ENCODE measurements at places on chromosomes 5 and 9. TPM values are rescaled to one million over a fixed set of nuclear protein-coding genes. Genes with fewer than 3 reads are reported as not detected.

DNA sequence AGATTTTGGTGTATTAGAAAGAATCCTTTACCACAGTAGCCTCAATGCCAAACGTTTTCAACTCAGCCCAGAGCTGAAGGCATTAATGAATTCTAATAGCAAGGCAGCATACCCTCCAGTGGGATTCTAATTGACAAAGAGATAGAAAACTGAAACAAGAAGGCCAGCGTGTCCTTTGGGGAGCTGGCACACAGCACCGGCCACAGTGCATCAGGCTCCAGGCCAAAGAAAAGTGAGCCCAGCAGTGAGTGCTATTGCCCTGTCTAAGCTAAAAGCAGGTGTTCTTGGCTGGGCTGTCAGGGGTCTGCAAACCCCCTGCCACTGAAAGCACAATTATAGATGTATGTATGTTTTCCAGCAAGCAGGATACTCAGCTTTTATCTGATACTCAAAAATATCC is 40.4 kb downstream of the PPIC start:
- no peak for DNase-seq

DNA sequence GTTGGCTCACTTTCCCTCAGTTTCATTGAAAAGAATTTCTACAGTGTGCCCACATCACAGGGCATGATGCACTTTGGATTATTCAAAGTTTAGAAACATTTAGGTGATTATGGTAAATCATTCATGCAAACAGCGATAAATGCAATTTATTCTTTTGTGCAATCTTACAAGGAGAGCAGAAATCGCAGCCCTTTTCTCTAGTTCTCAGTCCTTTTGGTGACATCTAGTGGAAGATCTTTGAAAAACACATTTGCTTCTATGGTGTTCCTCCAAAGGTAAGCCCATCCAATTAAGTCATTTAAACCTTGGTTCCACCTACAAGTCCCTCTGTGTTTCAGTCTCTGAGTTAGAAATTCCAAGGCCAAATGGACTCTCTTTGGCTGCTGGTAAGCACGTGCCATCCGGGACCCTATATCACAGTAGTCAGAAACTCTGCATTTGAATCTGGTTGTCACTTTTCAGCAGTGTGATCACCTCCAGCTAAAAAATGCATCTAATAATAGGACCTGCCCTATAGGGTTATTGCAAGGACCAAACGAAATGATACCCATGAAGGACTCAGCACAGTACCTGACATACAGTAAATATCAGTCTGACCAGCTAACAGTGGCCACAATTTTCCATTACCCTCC is 66.4 kb downstream of the MACROH2A1 start:
- no peak for DNase-seq

DNA sequence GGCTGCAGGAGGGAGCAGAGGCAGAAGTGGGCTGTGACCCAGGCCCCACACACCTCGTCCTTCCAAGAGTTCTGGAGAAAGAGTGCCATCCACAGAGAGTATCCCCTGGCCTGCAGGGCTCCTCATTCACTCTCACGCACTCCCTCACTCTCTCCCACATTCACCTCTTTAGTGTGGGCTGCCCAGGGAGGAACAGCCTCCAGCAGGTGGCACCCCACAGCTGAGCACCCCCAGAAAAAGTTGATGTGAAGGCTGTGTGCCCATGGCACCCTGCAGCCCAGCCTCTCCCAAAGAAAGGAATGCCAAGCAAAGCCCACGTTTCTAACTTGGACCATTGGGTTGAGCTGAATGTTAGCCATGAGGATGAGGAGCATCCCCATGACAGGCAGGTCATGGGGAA is 4.5 kb upstream of the SHC3 start:
- DNase-seq: no peak

CDO1 gene
- 12.9 TPM for total RNA-seq

SEMA5A gene
- 19.7 TPM for total RNA-seq

DNA sequence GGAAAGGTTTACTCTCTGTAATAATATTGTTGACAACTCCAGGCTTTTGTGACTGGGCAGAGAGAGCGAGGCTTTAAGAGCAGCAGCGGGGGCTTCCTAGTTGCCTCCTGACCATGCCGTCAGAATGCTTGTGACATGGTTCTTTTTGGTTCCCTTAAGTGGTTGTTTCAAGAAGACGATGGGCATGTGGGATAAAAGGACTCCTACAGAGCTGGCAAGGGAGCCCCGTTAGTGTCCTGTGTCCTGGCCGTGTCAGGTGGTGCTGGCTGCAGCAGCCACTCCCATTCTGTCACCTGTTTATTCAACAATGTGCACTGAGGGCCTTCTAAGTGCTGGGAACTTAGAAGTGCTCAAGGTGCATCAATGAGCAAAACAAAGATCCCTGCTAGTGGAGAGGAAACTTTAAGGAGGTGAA is 19.7 kb downstream of the LCP2 start:
- DNase-seq: no peak

- peak; percentile 48 for DNase-seq
Measured at GRCh38 chr9:81690251-81690851, 1.0 kb upstream of the TLE1 start.

PRR7 gene
- 0.59 TPM for total RNA-seq

DNA sequence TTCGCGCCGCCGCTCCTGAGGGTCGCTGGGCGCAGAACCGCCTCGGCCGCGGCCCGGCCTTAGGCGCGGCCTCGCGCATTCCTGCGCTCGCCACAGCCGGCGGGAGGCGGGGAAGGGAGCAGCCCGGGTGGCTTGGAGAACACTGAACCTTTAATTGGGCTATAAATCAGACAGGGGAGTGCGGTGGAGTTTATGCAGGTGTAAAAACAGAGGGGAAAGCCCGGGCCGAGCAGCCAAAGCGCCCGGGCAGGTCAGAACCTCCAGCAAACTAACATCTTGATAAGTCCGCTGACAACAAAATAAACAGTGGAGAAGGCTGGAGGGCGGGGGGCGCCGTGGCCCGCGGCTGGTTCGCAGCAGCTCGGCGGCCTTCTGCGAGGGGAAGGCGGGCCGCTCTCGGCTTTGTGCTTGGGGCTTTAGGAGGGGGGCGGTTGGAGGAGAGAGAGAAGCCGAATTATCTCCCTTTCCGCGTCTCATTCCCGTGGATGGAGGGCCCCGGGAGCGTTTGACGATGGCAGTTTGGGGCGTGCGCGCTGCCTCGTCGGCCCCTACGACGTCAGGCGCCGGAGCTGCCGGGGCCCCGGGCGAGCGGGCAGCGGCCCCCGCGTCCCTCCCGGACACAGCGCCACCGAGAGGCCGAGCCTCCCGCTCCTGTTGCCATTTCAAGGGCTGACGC is 11.3 kb downstream of the FOXD1 start:
- no peak for DNase-seq

SGCD gene
- total RNA-seq: 93.4 TPM

- no peak for DNase-seq
Measured at GRCh38 chr9:87826331-87826730, 56.3 kb upstream of the SPATA31E1 start.

- DNase-seq: no peak
Measured at GRCh38 chr5:75460942-75461610, 50.4 kb downstream of the CERT1 start.

PNPLA7 gene
- 5.8 TPM for total RNA-seq

GRCh38 chr5:172364773-172365172 is 81.2 kb upstream of the UBTD2 start:
- DNase-seq: no peak

DNA sequence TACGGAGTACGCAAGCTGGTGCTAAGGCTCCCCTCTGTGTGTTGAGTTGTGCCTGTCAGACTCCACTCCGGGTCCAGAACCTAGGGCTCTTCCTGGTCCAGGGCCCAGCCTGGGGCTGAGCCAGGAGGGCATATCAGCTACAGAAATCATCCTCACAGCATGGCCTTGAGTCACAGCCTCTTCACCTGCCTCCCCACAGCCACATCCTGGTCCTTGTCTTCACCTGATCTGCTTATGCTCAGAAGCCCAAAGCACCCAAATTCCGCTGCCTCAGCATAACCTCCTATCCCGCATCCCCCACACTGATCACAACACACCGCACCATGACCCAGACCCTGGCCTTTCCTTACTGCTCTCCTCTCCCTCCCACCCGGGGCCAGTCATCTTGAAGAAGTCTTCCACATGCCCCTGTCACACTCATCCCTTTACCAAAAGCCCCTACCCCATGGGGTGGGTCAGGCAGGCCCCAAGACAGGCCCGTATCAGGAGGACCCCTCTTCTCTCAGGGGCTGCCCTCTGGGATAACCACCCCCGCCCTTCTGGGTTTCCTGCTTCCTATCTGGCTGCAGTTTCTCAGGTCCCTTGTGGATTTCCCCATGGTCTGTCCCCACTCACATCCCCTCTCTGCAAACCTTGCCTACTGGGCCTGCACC is 1.3 kb upstream of the IL3 start:
- DNase-seq: no peak

SLC46A2 gene
- not detected for total RNA-seq

GABRA1 gene
- total RNA-seq: not detected

- DNase-seq: no peak
Measured at GRCh38 chr5:43037636-43038495, 2.3 kb downstream of the ANXA2R start.

CNOT8 gene
- 30.3 TPM for total RNA-seq

DNA sequence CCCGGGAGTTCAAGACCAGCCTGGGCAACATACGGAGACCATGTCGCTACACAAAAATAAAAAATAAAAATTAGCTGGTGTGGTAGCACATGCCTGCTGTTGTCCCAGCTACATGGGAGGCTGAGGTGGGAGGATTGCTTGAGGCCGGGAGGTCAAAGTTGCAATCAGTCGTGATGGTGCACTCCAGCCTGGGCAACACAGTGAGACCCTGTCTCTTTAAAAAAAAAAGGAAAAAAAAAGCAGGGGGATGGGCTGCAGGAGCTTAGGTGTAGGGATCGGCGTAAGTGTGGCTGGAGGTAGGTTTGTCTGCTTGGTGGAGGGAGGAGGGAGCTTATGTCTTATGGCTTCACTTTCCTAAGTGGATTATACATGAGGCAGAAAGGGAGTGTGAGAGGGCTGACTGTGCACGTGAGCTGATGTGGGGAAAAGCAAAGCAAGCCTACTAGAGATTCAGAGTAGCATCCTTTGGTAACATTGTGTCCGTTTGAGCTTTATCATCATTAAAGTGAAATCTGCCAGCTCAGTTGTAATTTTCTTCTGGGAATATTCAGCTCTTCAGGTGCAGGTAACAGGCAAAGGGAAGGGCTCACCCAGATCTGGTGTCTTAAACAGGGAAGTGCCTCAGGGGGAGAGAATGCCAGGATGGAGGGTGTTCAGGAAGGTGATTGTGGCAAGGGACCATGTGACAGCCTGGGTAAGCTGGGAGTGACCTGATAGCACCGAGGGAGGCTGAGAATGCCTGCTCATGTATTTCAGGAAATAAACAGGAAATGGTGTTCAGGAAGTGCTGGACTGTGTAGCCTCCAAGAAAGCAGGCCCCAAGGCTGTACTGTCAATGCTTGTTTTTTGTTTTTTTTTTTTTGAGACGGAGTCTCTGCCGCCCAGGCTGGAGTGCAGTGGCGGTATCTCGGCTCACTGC is 17.6 kb upstream of the SETX start:
- peak; percentile 70 for DNase-seq

PRELID2 gene
- 23.1 TPM for total RNA-seq

CNTLN gene
- total RNA-seq: 5.3 TPM

DNA sequence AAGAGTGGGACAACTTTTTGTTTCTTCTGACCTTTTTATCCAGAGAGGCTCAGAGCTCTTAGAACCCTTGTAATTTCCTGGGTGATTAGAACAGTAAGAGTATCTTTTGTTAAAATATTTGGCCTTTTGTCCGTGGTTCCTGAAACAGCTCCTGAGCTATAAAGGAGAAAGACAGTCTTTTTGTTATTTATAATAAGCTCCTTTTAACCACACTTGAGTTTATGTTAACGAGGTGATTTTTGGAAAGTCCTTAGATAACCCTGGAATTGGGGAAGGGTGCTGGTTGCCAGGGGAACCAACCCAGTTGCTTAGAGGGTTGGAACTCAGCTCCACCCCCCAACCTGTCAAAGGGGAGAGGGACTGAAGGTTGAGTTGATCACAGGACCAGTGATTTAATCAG is 4.8 kb downstream of the ZNF483 start:
- DNase-seq: no peak

DNA sequence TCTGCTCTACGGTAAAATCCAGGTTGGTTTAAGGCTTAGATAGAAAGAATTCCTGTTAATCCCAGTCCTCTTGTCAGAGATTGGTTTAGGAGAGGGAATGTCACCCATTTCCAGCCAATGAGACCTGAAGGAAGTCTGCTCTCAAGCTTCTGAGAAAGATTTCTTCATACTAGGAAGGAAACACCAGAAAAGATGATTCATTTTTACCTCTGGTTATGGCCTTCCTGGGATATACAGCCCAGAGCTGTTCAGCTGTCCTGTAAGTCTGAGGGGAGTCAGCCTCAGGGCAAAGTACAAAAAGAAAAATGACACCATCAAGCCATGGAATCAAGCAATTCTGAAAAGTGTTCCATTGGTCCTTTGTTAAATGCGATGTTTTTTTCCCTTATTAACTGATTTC is 18.6 kb upstream of the CFAP95 start:
- no peak for DNase-seq

- DNase-seq: no peak
Measured at GRCh38 chr9:12956261-12956660, 181.4 kb downstream of the LURAP1L start.

DNA sequence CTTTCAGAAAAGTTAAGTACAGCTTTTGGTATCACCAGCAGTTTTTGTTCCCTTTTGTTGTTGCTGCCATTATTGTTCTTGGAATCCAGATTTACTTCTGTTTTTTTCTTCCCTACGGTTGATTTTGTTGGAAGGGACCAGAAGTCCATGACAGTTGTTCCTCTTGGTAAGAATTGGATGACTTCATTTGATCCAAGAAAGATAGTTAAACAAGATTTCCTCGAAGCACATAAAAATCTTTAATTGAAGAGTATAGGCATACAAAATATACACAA is 65.4 kb downstream of the CDC42SE2 start:
- no peak for DNase-seq

DNA sequence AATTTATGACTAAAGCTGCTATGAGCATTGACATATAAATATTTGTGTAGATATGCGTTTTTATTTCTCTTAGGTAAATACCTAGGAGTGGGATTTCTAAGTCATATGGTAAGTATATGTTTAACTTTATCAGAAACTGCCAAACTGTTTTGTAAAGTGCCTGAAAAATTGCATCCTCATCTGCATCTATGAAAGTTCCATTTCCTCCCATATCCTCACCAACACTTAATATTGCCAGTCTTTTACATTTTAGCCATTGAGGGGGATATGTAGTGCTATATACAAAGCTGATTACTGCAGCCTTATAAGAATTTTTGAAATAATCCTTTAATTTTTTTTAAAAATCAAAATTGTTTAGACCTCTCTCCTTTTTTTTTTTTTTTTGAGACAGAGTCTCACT is 123.1 kb upstream of the SPRY4 start:
- DNase-seq: no peak

- no peak for DNase-seq
Measured at GRCh38 chr5:51559339-51559738, 176.1 kb downstream of the ISL1 start.

DNA sequence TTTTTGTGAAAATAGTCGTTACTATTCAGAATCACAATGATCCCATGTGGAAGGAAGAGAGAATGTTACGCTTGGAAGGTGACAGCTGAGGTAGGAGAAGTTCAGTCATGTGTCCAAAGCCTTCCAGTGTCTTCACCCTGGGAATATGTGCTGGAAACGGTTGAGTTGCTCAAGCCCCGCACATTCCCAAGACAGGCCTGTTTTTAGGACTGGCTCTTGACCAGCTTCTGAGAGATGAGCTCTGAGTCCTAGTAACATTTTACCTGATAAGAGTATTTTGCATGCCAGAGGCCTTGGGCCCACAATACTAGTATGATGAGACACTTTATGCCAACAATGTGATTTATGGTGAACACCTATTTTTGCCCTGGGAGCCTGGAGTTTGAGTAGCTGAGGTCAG is 101.7 kb downstream of the LMNB1 start:
- no peak for DNase-seq

CNTNAP3B gene
- total RNA-seq: 17.7 TPM

- no peak for DNase-seq
Measured at GRCh38 chr9:115234094-115234493, 116.1 kb upstream of the TNC start.

Measured in left cardiac atrium (tissue), 4 donors.